Mesenchymal stem cell (in vitro differentiated cells and primary cell): ENCODE measurements at places on chromosomes 3 and 15.
A peak's percentile ranks its signal among the peaks of the same experiment; 100 is the strongest.

- DNase-seq, result no peak
- no peak overlapping the region for H3K4me3 ChIP-seq
- H3K27me3 ChIP-seq, result no peaks in the 10 kb centered on the region
- H3K36me3 ChIP-seq, result peaks cover 12% of the 10 kb centered on the region
- no peak overlapping the region for H3K27ac ChIP-seq
- H3K4me1 ChIP-seq, result peaks cover 45% of the 10 kb centered on the region
Measured at GRCh38 chr3:53174346-53175250, 13.6 kb downstream of the PRKCD start.

DNA sequence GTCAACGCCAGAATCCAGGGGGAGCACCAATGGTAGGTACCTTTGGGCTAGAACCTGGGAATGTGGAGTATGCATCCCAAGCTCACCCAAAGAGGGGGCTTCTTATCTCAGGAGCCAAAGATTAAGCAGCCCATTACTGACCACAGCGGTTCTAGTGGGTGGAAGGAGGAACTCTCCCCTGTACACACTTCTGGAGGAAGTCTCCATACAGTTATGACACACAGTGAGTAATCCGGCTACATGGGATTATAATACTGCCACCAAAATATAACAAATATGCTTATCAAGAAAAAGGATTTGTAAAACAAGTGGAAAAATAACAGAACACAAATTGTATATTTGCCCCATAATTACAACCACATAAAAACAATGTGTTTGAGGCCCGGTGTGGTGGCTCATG lies 8.4 kb downstream of the MYO1E start:
- peaks cover 10% of the 10 kb centered on the region for H3K4me1 ChIP-seq
- DNase-seq, result no peak
- H3K36me3 ChIP-seq, result peaks cover 58% of the 10 kb centered on the region
- no peak overlapping the region for H3K27ac ChIP-seq
- H3K27me3 ChIP-seq, result no peaks in the 10 kb centered on the region

- no peaks in the 10 kb centered on the region for H3K27me3 ChIP-seq
- H3K4me1 ChIP-seq, result peaks cover 11% of the 10 kb centered on the region
- H3K4me3 ChIP-seq, result no peak overlapping the region
Measured at GRCh38 chr3:159620281-159620680, 368.4 kb upstream of the IL12A start.

DNA sequence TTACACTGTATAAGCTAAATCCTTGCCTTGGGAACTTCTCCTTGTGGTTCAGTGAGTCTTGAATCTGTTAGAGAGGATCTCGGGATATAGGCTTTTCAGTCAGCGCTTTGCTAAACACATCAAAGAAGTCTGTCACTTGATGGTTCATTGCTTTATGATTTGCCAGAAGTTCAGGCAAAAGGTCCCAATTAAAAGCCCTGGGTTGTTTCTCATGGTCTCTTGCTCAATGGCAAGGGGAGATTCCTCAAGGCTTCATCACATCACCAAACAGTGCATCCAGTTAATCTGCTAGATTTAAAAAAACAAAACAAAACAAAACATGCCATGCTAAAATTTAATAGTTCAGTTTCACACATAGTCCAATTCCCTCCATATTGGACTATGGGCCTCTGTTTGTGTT lies 114.8 kb downstream of the FILIP1L start:
- no peaks in the 10 kb centered on the region for H3K36me3 ChIP-seq
- H3K4me1 ChIP-seq, result peaks cover 1% of the 10 kb centered on the region
- peak; percentile 45 for DNase-seq
- no peak overlapping the region for H3K4me3 ChIP-seq
- no peak overlapping the region for H3K27ac ChIP-seq
- no peaks in the 10 kb centered on the region for H3K27me3 ChIP-seq

- no peaks in the 10 kb centered on the region for H3K36me3 ChIP-seq
- H3K4me1 ChIP-seq, result no peaks in the 10 kb centered on the region
- no peak overlapping the region for H3K27ac ChIP-seq
- DNase-seq, result no peak
Measured at GRCh38 chr3:190542846-190543245, 29.0 kb downstream of the IL1RAP start.

DNA sequence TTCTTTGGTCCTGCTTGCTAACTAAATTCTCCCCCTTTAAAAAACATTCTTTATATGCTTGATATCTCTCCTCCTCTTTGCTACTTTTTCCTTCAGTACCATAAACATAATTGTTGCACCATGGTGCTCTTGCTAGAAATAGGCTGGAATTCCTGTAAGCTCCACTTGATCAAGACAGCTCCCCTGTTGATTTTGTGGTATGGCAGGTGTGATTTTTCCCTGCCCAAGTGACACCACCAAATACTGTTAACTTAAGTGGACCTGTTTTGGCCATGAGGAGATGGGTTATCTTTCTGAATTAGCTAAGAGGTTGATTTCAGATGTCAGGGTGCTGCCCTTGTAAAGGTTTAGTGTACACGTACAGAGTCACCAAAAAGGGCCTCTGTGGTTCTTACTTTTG lies 205.3 kb downstream of the CDIN1 start:
- H3K27me3 ChIP-seq, result no peaks in the 10 kb centered on the region
- H3K27ac ChIP-seq, result no peak overlapping the region
- no peak for DNase-seq
- H3K4me1 ChIP-seq, result no peaks in the 10 kb centered on the region
- H3K4me3 ChIP-seq, result no peak overlapping the region

DNA sequence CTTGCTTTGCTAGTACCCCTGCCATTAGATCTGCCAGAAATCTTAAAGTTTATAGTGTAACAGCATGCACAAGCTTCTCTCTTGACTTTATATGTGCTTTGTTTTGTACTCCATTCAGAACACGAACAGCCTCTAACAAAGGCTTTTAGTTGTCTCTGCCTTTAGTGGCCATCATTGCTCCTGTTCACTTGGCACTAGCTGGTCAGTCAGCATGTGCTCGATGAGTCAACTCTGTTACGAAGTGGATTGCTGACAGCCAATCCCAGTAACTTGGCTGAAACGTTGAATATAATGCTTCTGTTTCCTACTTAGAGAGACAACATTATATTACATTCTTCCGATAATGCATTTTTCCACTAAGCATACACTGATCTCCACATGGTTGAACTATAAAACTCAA lies 349.2 kb downstream of the NAALADL2 start:
- no peaks in the 10 kb centered on the region for H3K4me1 ChIP-seq
- peak; percentile 33 for DNase-seq
- H3K27me3 ChIP-seq, result no peaks in the 10 kb centered on the region
- H3K4me3 ChIP-seq, result no peak overlapping the region
- H3K36me3 ChIP-seq, result no peaks in the 10 kb centered on the region

GRCh38 chr15:29398907-29399306 lies 129.3 kb upstream of the NSMCE3 start:
- H3K36me3 ChIP-seq, result no peaks in the 10 kb centered on the region
- no peak overlapping the region for H3K4me3 ChIP-seq
- no peak overlapping the region for H3K27ac ChIP-seq
- no peak for DNase-seq
- peaks cover 4% of the 10 kb centered on the region for H3K4me1 ChIP-seq

GRCh38 chr3:53293867-53294266 lies 38.0 kb upstream of the TKT start:
- no peaks in the 10 kb centered on the region for H3K27me3 ChIP-seq
- no peak overlapping the region for H3K4me3 ChIP-seq
- H3K4me1 ChIP-seq, result no peaks in the 10 kb centered on the region
- H3K27ac ChIP-seq, result no peak overlapping the region

GRCh38 chr3:45008117-45008516 lies 18.0 kb upstream of the CLEC3B start:
- no peak overlapping the region for H3K4me3 ChIP-seq
- no peaks in the 10 kb centered on the region for H3K27me3 ChIP-seq
- peak overlapping the region; percentile 38 for H3K27ac ChIP-seq
- H3K36me3 ChIP-seq, result peaks cover 53% of the 10 kb centered on the region
- peak; percentile 35 for DNase-seq

GRCh38 chr3:177451864-177452830 lies 254.9 kb upstream of the TBL1XR1 start:
- peaks cover 8% of the 10 kb centered on the region for H3K4me1 ChIP-seq
- peak; percentile 91 for DNase-seq

DNA sequence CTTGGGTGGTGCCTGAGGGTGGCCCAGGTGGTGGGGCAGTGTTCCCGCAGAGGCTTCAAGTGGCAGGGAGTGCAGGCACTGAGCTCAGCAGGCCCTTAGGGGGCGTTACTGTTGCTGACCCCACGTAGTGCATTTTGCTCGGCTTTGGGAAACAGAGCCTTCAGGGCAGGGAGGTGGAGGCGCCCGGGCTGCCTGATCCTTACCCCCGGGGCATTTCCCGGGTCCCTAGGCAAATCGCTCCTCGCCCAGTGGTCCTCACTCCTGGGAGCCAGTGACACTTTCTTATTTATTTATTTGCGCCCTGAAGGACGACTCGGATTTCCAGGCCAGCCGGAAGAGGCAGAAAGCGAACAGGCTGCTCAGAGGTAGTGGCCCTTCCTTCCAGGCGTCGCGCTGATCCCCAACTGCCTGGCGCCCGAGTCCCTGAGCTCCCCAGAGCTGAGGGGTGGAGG lies 10.1 kb upstream of the FOXB1 start:
- no peaks in the 10 kb centered on the region for H3K36me3 ChIP-seq
- H3K4me3 ChIP-seq, result no peak overlapping the region
- H3K27me3 ChIP-seq, result peaks cover 95% of the 10 kb centered on the region
- peaks cover 13% of the 10 kb centered on the region for H3K4me1 ChIP-seq
- no peak overlapping the region for H3K27ac ChIP-seq

GRCh38 chr3:155416500-155417118 lies 123.1 kb upstream of the STRIT1 start:
- peak; percentile 40 for DNase-seq
- no peak overlapping the region for H3K27ac ChIP-seq
- no peaks in the 10 kb centered on the region for H3K36me3 ChIP-seq
- no peaks in the 10 kb centered on the region for H3K27me3 ChIP-seq

DNA sequence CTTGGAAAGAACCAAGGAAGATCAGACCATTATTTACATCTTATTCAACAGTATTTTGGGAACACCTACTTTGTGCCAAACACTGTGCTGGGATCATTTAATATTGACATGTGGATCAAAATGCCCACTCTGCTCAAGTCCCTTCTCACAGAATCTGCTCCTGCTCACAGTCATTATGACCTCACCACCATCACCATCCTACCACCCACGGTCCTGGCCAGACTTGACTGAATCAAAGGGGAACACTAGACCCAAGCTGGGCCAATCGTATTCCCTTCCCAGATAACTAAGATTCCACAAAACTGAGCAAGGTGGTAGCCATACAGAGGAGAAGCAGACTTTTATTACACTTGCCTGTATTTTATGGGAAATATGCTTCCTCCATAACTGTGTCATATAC lies 3.4 kb upstream of the CEP152 start:
- H3K4me1 ChIP-seq, result peaks cover 2% of the 10 kb centered on the region
- DNase-seq, result no peak
- no peaks in the 10 kb centered on the region for H3K27me3 ChIP-seq

DNA sequence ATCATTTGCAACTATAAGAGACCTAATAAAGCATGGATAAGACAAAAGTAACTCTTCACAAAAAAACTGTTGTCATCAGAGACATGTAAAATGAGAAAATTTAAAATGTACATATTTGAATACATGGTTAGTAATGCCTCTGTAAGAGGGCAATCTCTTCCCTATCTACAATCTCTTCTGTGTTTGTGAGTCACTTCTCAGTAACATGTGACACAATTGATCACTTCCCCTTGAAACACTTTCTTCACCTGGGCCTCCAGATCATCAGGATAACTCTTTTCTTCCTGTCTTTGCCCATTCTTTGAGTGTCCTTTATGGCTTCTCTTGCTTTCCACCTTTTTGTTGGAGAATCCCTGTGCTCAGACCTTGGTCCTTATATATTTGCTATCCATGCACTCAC lies 50.4 kb downstream of the TFDP2 start:
- DNase-seq, result no peak
- no peak overlapping the region for H3K27ac ChIP-seq
- H3K36me3 ChIP-seq, result no peaks in the 10 kb centered on the region
- no peaks in the 10 kb centered on the region for H3K27me3 ChIP-seq

DNA sequence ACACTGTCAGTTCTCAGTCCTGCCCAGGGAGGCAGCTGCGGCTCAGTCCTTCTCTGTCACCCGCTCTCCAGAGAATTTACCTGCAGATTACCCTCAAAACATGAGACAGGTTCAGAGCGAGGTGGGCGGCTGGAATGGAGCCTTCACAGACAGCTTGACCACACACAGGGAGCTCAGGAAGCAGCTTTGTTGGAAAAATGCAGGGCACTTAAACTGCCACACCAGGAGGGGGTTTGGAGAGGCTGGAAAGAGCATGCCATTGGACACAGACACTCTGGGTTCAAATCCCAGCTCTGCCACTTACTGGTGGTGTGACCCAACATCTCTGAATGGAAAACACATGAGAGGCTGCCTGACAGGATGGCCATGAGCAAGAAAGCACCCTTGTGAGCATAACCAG lies 290.8 kb upstream of the LRRFIP2 start:
- H3K36me3 ChIP-seq, result no peaks in the 10 kb centered on the region
- peaks cover 71% of the 10 kb centered on the region for H3K27me3 ChIP-seq
- H3K27ac ChIP-seq, result no peak overlapping the region
- DNase-seq, result no peak
- no peaks in the 10 kb centered on the region for H3K4me1 ChIP-seq
- no peak overlapping the region for H3K4me3 ChIP-seq

- H3K27me3 ChIP-seq, result no peaks in the 10 kb centered on the region
- no peak overlapping the region for H3K4me3 ChIP-seq
- H3K4me1 ChIP-seq, result no peaks in the 10 kb centered on the region
- H3K36me3 ChIP-seq, result no peaks in the 10 kb centered on the region
- no peak overlapping the region for H3K27ac ChIP-seq
Measured at GRCh38 chr15:54119051-54119450, 140.8 kb downstream of the UNC13C start.

- H3K4me1 ChIP-seq, result no peaks in the 10 kb centered on the region
- H3K27me3 ChIP-seq, result no peaks in the 10 kb centered on the region
- no peaks in the 10 kb centered on the region for H3K36me3 ChIP-seq
- no peak overlapping the region for H3K4me3 ChIP-seq
- no peak for DNase-seq
- H3K27ac ChIP-seq, result no peak overlapping the region
Measured at GRCh38 chr3:101124125-101124524, 130.9 kb upstream of the ABI3BP start.

GRCh38 chr3:52197499-52197841 lies 490 bp upstream of the ALAS1 start:
- peaks cover 31% of the 10 kb centered on the region for H3K36me3 ChIP-seq
- H3K27ac ChIP-seq, result peak overlapping the region; percentile 52
- H3K4me3 ChIP-seq, result no peak overlapping the region
- H3K4me1 ChIP-seq, result peaks cover 20% of the 10 kb centered on the region
- no peaks in the 10 kb centered on the region for H3K27me3 ChIP-seq
- no peak for DNase-seq

- H3K36me3 ChIP-seq, result no peaks in the 10 kb centered on the region
- peak overlapping the region; percentile 99 for H3K27ac ChIP-seq
- DNase-seq, result peak; percentile 53
- H3K27me3 ChIP-seq, result no peaks in the 10 kb centered on the region
- peaks cover 6% of the 10 kb centered on the region for H3K4me1 ChIP-seq
Measured at GRCh38 chr3:172607305-172608121, 84.3 kb upstream of the TNFSF10 start.

- H3K27me3 ChIP-seq, result no peaks in the 10 kb centered on the region
- H3K4me1 ChIP-seq, result peaks cover 62% of the 10 kb centered on the region
- H3K4me3 ChIP-seq, result no peak overlapping the region
- DNase-seq, result no peak
- H3K27ac ChIP-seq, result no peak overlapping the region
- H3K36me3 ChIP-seq, result no peaks in the 10 kb centered on the region
Measured at GRCh38 chr3:127786353-127787070, 35.8 kb downstream of the MGLL start.
